ENCODE measurements at places on chromosomes 7 and 10. TPM values are rescaled to one million over a fixed set of nuclear protein-coding genes. Genes with fewer than 3 reads are reported as not detected.
A peak's percentile ranks its signal among the peaks of the same experiment; 100 is the strongest.

Gene HTR5A
- total RNA-seq, result not detected

Gene COL13A1
- 6.7 TPM for total RNA-seq

GRCh38 chr10:85900061-85900460 is 466.5 kb downstream of the GRID1 start:
- H3K27me3 ChIP-seq, result no peaks in the 10 kb centered on the region
- H3K4me3 ChIP-seq, result no peak overlapping the region
- no peaks in the 10 kb centered on the region for H3K4me1 ChIP-seq

- no peak overlapping the region for H3K27ac ChIP-seq
- H3K36me3 ChIP-seq, result no peaks in the 10 kb centered on the region
- H3K4me3 ChIP-seq, result no peak overlapping the region
- H3K27me3 ChIP-seq, result no peaks in the 10 kb centered on the region
These were observed 32.4 kb downstream of the CTNNA3 start for GRCh38 chr10:67663449-67664087.

DNA sequence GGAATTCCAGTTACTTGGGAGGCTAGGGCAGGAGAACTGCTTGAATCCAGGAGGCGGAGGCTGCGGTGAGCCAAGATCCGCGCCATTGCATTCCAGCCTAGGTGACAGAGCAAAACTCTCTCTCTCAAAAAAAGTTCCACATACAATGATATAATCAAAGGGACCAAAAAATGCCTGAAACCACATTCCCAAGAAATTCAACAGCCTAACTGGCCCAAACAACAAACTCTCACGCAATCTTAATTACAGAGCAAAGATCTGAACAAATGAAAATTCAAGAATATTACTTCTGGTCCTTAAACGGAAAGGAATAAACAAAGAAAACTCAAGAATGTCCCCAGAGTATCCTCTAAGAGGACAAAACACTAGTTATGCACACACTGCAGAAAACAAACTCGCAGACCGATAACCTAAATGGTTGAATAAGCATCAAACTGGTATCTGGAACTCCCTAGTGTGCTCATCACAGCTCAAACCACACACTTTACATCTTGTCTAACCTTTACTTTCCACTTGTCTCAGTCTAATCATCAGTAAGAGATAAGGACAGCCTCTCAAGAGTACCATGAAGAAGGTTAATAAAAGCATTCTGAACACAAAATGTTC is 3.7 kb downstream of the OGA start:
- peaks cover 36% of the 10 kb centered on the region for H3K36me3 ChIP-seq
- H3K27ac ChIP-seq, result peak overlapping the region; percentile 24
- DNase-seq, result no peak
- no peaks in the 10 kb centered on the region for H3K27me3 ChIP-seq
- peaks cover 35% of the 10 kb centered on the region for H3K4me1 ChIP-seq
- H3K4me3 ChIP-seq, result peak overlapping the region; percentile 99

- H3K27me3 ChIP-seq, result no peaks in the 10 kb centered on the region
- H3K4me1 ChIP-seq, result peaks cover 47% of the 10 kb centered on the region
These were observed 628 bp downstream of the PARP12 start for GRCh38 chr7:140062118-140062527.

GRCh38 chr10:28432210-28432676 is 100.7 kb upstream of the WAC start:
- H3K36me3 ChIP-seq, result no peaks in the 10 kb centered on the region
- peak; percentile 58 for DNase-seq
- peaks cover 2% of the 10 kb centered on the region for H3K27me3 ChIP-seq
- peaks cover 7% of the 10 kb centered on the region for H3K4me1 ChIP-seq
- no peak overlapping the region for H3K4me3 ChIP-seq

Gene TMEM229A
- 15.2 TPM for total RNA-seq

GRCh38 chr7:130432886-130433285 is 7.9 kb downstream of the CEP41 start:
- no peaks in the 10 kb centered on the region for H3K36me3 ChIP-seq
- DNase-seq, result no peak
- no peak overlapping the region for H3K4me3 ChIP-seq
- no peak overlapping the region for H3K27ac ChIP-seq
- H3K27me3 ChIP-seq, result no peaks in the 10 kb centered on the region
- H3K4me1 ChIP-seq, result peaks cover 18% of the 10 kb centered on the region

Gene CDCA7L
- total RNA-seq, result 89.8 TPM

DNA sequence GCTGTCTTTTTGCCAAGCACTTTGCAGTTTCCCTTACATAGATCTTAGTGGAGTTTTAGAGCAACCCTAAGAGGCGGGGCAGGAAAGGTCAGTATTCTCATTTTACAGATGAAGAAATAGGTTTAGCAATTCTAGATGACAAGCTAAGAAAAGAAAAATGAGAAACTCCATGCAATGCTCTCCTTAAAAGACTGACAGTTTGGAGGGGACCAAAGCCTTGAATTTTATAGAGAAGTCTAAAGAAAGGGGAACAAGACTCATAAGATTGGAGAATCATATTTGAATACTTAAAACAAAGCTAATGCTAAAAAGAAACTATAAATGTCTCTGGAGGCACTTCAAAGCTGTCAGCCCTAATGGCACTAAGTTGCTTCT is 19.6 kb downstream of the CEP55 start:
- no peak for DNase-seq
- H3K27me3 ChIP-seq, result no peaks in the 10 kb centered on the region
- no peak overlapping the region for H3K4me3 ChIP-seq
- H3K36me3 ChIP-seq, result no peaks in the 10 kb centered on the region
- no peak overlapping the region for H3K27ac ChIP-seq

GRCh38 chr10:110842326-110842904 is 29.3 kb upstream of the PDCD4 start:
- H3K36me3 ChIP-seq, result no peaks in the 10 kb centered on the region
- H3K4me1 ChIP-seq, result peaks cover 68% of the 10 kb centered on the region
- H3K27me3 ChIP-seq, result no peaks in the 10 kb centered on the region
- no peak for DNase-seq
- peak overlapping the region; percentile 84 for H3K27ac ChIP-seq

Gene SPDYE2
- not detected for total RNA-seq

- no peak for DNase-seq
- no peaks in the 10 kb centered on the region for H3K36me3 ChIP-seq
- no peak overlapping the region for H3K4me3 ChIP-seq
- no peaks in the 10 kb centered on the region for H3K27me3 ChIP-seq
These were observed 341.1 kb downstream of the FRMD4A start for GRCh38 chr10:13989616-13990015.

Gene ASIC3
- 10.5 TPM for total RNA-seq

DNA sequence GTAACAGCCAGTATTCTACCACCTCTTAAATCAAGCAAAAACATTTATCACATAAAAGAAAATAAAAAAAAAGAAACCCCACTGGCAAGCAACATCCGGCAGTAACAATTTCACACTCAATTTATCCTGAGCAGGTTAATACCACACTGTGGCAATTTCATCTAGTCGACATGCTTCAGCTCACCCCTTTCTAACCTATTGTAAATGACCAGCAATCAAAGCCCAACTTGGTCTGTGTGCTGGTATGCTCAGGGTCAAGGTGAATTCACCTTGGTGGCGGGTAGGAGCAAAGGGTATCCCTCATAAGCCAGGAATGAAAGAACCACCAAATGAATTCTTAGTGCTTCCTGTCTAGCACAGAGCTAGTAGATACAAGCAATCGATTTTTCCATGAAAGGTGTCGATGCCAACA is 109.1 kb upstream of the AFAP1L2 start:
- peaks cover 61% of the 10 kb centered on the region for H3K4me1 ChIP-seq
- no peak overlapping the region for H3K27ac ChIP-seq
- no peak for DNase-seq
- H3K4me3 ChIP-seq, result no peak overlapping the region
- no peaks in the 10 kb centered on the region for H3K27me3 ChIP-seq
- H3K36me3 ChIP-seq, result peaks cover 4% of the 10 kb centered on the region

DNA sequence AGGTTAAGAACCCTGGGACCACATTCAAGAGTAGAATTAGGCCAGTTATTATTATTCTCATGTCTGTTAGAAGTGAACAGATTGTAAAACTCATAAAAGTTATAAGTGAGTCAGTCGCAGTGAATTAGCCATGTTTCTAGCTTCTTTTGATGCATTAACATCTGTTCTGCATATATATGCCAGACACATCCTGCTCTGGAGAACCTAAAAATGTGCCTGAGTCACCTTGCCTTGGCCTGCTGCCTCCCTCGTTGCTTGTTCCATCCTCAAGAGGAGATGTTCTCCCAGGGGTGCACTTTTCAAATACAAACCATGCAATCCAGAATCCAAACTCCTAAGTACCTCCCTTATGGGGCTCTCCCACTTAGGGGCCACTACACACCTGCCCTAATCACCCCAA is 14.8 kb downstream of the TSPAN12 start:
- no peak overlapping the region for H3K27ac ChIP-seq
- peaks cover 7% of the 10 kb centered on the region for H3K4me1 ChIP-seq
- no peaks in the 10 kb centered on the region for H3K27me3 ChIP-seq
- no peak overlapping the region for H3K4me3 ChIP-seq

Gene CRHR2
- not detected for total RNA-seq

Data from stomach (tissue), 19 donors.